ENCODE measurements at places on chromosomes 3 and 15. TPM values are rescaled to one million over a fixed set of nuclear protein-coding genes. Genes with fewer than 3 reads are reported as not detected.

GRCh38 chr3:97974996-97975395, 2.8 kb upstream of the RIOX2 start:
- no peak overlapping the region for H3K4me3 ChIP-seq
- no peak for DNase-seq
- no peaks in the 10 kb centered on the region for H3K36me3 ChIP-seq

The SNRPN gene
- total RNA-seq = 915 TPM

- peaks cover 9% of the 10 kb centered on the region for H3K36me3 ChIP-seq
- H3K4me3 ChIP-seq = no peak overlapping the region
- no peak for DNase-seq
- H3K27me3 ChIP-seq = no peaks in the 10 kb centered on the region
- no peak overlapping the region for H3K27ac ChIP-seq
These were observed 45.0 kb downstream of the BLM start for GRCh38 chr15:90762109-90762508.

The CFAP100 gene
- not detected for total RNA-seq

DNA sequence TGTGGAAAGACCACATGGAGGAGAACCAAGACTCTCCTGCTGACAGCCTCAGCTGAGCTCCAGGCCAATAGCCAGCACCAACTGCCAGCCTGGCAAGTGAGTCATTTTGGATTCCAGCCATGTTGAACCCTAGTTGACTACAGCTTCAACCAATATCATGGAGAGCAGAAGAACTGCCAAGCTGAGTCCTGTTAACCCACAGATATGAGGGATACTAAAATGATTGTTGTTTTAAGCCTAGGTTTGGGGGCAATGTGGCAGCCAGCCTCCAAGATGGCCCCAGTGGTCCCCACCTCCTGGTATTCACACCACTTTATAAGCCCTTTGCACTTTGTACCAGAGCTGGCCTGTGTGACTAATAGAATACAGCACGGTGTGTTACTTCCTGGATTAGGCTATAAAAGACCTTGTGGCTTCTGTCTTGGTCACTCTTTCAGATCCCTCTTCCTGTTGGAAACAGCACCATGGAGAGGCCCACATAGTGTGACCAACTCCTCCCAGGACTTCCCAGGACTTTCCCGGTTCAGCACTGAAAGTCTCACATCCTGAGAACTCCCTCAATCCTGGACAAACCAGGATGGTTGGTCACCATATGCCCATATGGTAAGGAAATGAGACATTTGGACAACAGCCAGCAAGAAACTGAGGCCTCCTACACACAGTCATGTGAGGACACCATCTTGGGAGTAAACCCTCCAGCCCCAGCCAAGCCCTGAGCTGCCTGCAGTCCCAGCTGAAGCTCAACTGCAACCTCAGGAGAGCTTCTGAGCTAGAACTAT, 32.4 kb upstream of the CDV3 start:
- H3K27me3 ChIP-seq = no peaks in the 10 kb centered on the region
- H3K36me3 ChIP-seq = no peaks in the 10 kb centered on the region
- H3K4me1 ChIP-seq = no peaks in the 10 kb centered on the region
- no peak overlapping the region for H3K27ac ChIP-seq
- DNase-seq = no peak

DNA sequence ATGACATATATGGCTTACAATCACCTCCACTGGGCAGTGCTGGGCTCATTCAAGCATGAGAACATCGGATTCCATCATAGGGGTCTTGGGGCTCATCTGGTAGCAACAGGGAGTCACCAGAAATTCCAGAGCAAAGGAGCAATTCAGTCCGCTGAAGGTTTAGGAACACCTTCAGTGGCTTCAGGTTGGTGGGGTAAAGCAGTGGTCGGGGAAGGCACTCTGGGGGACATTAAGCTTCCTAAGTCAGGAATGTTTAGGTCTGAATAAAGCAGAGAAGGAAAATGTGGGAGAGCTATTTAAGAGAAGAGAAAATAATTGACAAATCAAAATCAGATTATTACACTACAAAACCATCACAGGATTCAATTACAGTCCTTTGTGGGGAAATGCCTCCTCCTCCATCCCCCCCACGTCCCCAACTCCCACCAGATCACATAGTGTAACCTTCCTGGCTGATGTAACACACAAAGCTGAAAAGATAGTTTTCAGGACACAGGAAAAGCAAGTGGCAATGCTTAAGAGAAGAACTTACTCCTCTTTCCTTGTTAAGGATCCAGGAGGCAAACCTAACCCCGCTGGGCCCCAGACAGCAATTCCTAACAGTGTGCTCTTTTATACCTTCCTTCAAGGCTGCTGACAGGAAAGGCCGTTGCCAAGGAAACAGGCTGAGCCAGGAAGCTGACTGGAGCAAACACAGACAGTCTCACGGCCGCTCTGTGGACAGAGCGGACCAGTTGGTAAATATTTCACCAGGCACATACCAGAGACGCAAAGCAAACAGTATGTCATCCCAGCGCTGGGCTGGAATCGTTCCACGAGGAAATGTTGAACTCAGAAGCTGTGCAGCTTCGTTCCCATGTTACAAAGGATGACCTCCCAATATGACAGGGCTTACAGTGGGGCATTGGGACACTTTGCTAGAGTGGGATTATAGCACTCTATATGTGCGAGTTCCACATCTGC, 57.5 kb upstream of the LMCD1 start:
- peak; percentile 23 for DNase-seq
- no peaks in the 10 kb centered on the region for H3K27me3 ChIP-seq
- H3K36me3 ChIP-seq = no peaks in the 10 kb centered on the region

DNA sequence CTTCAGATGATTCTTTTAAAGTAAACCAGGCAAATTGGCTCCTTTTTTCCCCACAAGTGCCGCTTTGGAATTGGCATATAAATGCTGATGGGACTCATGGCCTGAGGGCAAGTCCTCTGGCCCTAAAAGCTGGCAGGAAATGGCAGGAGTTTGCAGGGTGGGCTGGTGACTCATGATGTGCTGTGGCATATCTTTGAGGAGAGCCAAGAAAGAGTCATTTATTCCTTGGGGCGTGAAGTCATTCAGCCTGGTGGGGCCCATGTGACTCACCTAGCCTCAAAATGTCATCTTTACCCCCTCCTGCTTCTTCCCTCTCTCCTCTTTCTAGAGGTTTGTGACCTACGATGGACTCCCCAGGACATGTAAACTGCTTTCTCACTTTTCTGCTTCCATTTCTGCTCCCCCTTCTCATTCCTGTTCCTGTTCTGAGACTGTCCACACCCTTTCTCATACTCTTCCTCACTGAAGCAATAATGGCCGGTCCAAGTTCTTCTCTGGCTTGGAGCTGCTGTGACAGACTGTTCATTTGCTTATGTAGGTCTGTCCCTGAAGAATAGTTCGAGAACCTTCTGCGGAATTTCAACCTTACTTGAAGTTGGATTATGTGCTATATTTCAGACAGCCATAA, 326.1 kb downstream of the SATB1 start:
- H3K4me3 ChIP-seq = no peak overlapping the region
- DNase-seq = peak; percentile 71
- H3K4me1 ChIP-seq = peaks cover 3% of the 10 kb centered on the region
- no peaks in the 10 kb centered on the region for H3K27me3 ChIP-seq
- H3K27ac ChIP-seq = no peak overlapping the region

DNA sequence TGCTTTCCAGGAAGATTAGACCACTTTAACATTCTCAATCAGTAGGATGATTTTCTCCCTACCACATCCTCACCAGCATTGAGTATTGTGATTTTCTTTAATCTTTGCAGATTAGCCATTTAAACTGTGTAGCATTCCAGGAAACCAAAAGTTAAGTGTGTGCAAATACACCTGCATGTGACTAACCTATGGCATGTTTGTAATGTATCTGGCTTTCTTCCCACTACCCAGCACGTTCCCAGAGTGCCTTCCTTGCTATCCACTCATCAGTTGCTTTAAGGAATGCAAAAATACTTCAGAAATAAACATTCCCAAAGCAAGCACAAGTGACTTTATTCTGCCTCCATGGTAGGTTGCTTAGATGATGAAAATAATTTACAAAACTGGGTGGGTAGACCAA, 74.2 kb downstream of the ATG7 start:
- no peak overlapping the region for H3K4me3 ChIP-seq
- no peaks in the 10 kb centered on the region for H3K27me3 ChIP-seq
- no peak overlapping the region for H3K27ac ChIP-seq
- H3K4me1 ChIP-seq = no peaks in the 10 kb centered on the region
- DNase-seq = no peak

DNA sequence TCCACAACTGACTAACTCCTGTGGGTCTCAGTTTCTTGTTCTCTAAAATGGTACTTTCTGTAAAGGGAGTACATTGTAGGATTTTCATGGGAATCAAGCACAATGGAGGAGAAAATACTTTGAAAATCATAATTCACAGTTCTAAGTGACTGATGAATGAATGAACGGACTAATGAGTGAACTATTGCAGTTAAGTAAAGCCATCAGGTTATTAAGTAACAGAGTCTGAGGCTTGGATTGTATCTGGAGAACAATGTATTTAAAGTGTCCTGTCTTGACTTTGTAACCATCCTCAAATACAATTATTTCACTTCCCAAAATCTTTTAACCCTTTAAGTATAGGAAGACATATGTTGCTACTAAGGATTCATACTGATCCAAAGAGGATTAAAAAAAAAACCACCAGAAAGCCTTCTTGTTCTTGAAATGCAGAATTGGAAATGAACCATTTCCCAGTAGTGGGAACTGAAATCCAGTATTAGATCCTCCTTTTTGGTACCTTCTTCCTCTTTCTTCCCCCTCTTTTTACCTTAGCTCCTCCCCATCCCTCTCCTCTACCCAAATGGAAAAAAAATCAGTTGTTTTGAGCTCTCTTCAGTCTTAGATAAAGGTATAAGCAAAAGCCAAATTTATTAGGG, 13.2 kb upstream of the BCL6 start:
- H3K27ac ChIP-seq = no peak overlapping the region
- DNase-seq = no peak
- no peaks in the 10 kb centered on the region for H3K27me3 ChIP-seq
- H3K36me3 ChIP-seq = no peaks in the 10 kb centered on the region

DNA sequence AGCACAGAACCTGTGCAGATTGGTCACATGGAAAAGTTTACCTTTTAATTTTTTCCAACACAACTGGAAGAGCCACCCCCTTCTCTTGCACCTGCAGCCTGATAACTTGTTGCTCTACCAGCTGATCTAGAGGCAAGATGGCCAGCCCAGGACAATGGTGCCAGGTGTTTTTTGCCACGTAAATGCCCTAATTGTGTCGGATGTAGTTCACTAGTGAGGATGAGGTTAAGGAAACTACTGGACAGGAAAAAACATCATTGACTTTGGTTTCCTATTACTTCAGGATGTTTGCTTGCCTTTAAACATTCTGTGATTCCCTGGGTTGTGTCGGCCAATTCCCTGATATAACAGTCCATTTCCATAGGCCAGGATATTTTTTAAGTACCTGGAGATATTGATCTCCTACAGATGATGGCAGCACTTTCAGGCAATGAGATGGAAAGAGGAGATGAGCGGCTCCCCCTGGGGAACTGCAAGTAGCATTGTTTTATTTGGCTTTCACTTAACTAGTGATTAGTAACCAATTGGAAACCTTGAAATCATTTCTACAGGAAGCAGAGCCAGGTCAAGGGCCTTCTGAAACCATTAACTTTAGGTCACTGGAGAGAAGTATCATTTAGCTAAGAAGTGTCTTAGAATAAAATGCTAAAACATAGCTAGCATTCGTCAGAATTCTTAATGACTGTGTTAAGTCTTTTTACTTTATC, 72.5 kb downstream of the OSBPL10 start:
- no peak overlapping the region for H3K4me3 ChIP-seq
- H3K4me1 ChIP-seq = peaks cover 8% of the 10 kb centered on the region
- H3K27ac ChIP-seq = no peak overlapping the region
- no peak for DNase-seq
- no peaks in the 10 kb centered on the region for H3K27me3 ChIP-seq

GRCh38 chr15:60065951-60066350, 61.8 kb downstream of the FOXB1 start:
- no peak for DNase-seq
- no peaks in the 10 kb centered on the region for H3K27me3 ChIP-seq
- 0 out of 2 replicates have a peak, but pooled peaks cover under 1% of the 10 kb centered on the region for H3K4me1 ChIP-seq
- H3K27ac ChIP-seq = no peak overlapping the region
- H3K4me3 ChIP-seq = no peak overlapping the region

The GABRR3 gene
- not detected for total RNA-seq

DNA sequence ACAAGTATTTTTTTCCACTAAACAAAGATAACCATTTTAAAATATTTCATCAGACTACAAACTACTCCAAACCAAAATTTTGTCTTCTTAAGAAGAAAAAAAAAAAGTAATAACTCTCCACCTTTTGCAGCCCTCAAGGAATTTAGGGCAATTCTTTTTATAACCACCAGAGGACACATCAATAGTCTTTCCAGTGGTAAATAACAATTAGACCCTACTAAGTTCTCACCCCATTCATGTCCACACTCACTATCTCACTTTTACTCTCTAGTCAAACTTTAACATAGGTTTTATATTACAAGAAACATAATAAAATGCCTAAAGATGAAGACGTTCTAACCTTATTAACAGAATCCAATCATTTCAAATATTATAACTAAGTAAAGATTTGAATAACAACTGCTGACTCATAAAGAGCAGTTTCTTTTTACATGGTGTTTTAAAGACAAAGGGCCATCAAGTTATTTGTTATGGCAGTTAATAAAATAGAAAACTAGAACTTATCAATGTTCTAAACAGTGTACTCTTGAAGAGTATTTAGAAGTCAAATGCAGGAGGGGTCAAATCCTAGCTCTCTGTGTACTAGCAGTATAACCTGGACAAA, 33.0 kb downstream of the CCDC39 start:
- no peak overlapping the region for H3K27ac ChIP-seq
- H3K4me3 ChIP-seq = no peak overlapping the region
- no peak for DNase-seq
- H3K4me1 ChIP-seq = no peaks in the 10 kb centered on the region

The DIS3L gene
- 31.2 TPM for total RNA-seq

The KCNMB3 gene
- 2.0 TPM for total RNA-seq

- H3K27ac ChIP-seq = no peak overlapping the region
- DNase-seq = no peak
- H3K36me3 ChIP-seq = no peaks in the 10 kb centered on the region
- no peaks in the 10 kb centered on the region for H3K4me1 ChIP-seq
- no peak overlapping the region for H3K4me3 ChIP-seq
These were observed 168.1 kb upstream of the STAC start for GRCh38 chr3:36212251-36212650.

The HTR3E gene
- not detected for total RNA-seq

GRCh38 chr3:9935966-9936510, 2.4 kb downstream of the CRELD1 start:
- H3K27me3 ChIP-seq = no peaks in the 10 kb centered on the region
- H3K4me3 ChIP-seq = no peak overlapping the region
- no peak for DNase-seq
- H3K4me1 ChIP-seq = peaks cover 7% of the 10 kb centered on the region
- H3K27ac ChIP-seq = no peak overlapping the region
- no peaks in the 10 kb centered on the region for H3K36me3 ChIP-seq

- no peaks in the 10 kb centered on the region for H3K36me3 ChIP-seq
- H3K4me3 ChIP-seq = no peak overlapping the region
- H3K27me3 ChIP-seq = no peaks in the 10 kb centered on the region
- no peak for DNase-seq
- no peak overlapping the region for H3K27ac ChIP-seq
These were observed 58.3 kb upstream of the TMEM115 start for GRCh38 chr3:50417637-50418033.

The ROPN1 gene
- total RNA-seq = not detected

The FAM107A gene
- total RNA-seq = 0.57 TPM

The CSPG4 gene
- 3.0 TPM for total RNA-seq

The MNS1 gene
- not detected for total RNA-seq

The SNX22 gene
- total RNA-seq = 5.1 TPM
